ENCODE measurements at places on chromosomes 2 and 18.
A peak's percentile ranks its signal among the peaks of the same experiment; 100 is the strongest.

- no peak for DNase-seq
These were observed 188.2 kb downstream of the BCL2 start for GRCh38 chr18:63131106-63131958.

DNA sequence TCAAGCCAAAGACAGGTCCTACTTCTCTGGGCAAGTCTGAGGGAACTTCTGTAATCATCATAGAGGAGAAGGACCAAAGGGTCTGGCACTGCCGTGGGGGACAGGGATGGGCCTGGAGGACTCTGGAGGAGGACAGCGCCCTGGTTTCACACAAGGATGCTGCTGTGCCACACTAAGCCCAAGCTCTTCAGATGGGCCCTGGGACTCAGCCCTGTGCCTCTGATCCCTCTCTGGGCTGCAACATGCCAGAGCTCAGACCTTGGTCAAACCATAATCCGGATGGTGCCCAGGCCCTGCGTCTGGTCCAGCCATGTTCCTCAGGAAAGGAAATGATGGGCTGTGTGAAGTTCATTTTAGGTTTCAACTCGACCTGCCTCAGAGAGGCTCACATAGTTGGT, 222.0 kb upstream of the COPS8 start:
- DNase-seq, result no peak

DNA sequence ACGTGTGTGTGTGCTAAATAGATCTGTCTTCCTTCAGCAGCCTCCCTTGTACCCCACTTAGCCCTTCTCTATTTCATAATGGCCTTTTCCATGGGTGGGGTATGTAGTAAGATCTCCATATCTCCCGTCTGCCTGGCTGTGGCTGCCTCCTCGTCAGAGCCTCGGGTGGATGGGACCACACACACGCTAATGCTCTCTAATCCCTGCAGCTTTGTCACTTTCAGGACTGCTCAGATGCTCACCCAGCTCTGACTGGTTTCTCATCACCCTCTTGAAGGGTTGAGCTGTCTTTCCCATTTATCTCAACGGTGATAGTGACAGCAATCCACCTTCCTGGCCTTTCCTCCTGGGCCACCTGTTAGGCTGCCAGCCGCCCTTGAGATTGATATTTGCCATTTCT, 95.3 kb downstream of the DCC start:
- DNase-seq, result no peak

DNA sequence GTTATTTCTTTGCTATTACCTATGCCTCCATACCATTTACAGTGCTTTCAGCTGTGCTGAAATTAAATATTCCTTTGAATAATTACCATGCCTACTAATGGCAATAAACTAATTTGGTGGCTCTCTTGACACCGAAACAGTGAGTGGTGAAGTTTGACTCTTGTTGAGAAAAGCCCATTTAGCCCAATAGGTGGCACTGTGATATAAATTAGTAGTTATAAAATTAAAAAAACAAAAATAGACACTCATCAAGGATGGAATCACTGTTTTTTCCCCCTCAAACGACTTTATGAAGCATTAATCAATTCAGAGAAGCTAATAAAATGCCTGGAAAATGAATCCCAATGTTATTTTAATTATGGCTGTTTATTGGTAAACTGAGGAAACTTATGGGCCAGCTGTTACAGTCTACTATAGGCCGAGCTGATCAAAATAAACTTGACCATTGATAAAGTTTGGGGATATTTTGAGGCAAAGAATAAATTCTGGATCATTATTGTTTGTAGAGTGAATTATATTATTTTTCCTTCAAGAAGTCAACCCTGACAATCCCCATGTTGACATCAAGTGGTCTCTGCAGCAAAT, 339.6 kb downstream of the TRIB2 start:
- DNase-seq, result peak; percentile 25

- peak; percentile 23 for DNase-seq
These were observed 2.5 kb downstream of the ATP9B start for GRCh38 chr18:79071503-79072210.

DNA sequence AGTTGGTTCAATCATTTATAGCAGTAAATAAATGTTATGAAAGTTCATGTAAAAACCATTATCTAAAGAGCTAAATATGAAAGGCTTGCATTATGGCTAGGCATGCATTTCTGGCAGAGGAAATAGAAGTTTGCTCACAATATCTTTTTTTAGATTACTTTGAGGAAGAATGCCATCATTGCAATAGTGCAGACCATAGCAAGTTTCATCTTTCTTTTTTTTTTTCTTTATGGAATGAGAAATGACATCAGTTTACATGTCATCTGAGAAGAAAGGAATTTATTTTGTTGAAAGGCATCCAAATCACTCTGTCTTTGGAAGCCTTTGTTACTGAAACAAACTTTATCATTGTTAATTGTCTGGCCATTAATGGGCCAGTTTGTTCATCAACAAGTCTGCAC, 74.5 kb upstream of the NCKAP5 start:
- no peak for DNase-seq

DNA sequence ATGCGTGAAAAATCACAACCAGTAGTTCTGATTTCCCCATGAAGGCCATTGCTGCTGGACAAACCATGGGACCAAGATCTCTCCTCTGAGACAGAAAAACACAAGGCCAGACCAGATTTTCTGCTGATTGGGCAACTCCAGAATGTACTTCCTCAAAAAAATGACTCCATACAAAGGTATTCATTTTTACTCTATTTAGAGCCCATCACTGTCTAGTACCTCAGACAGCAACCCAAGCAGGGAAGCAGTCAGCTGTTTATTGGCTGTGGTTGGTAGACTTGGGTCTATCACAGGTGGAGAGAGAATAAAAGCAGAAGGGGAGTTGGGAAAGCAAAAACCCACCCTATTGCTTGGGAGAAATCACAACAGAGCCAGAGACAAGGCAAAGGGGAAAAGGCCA, 219.9 kb downstream of the PIK3C3 start:
- no peak for DNase-seq

GRCh38 chr2:66457545-66457944, 22.6 kb downstream of the MEIS1 start:
- peak; percentile 4 for DNase-seq

- DNase-seq, result peak; percentile 7
These were observed 52.8 kb downstream of the SLC35F5 start for GRCh38 chr2:113703386-113704299.

- DNase-seq, result no peak
These were observed 84.4 kb upstream of the ZCCHC2 start for GRCh38 chr18:62438402-62438801.

DNA sequence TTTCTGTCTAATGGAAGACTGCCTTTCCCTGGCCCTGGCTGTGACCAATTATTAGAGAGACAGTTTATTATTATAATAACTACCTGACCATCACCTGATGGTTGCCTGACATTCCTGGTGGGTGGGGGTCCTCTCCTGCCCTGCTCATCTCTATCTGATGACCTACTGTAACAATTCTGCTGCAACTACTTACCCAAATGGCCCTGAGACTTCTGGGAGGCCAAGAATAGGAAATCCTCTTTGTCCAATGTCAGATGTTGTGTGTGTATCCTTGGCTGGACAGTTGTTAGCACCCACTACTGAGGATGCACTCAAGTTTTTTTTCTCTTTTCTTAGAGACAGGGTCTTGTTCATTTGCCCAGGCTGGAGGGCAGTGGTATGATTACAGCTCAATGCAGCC, 110.3 kb downstream of the DDX1 start:
- no peak for DNase-seq

DNA sequence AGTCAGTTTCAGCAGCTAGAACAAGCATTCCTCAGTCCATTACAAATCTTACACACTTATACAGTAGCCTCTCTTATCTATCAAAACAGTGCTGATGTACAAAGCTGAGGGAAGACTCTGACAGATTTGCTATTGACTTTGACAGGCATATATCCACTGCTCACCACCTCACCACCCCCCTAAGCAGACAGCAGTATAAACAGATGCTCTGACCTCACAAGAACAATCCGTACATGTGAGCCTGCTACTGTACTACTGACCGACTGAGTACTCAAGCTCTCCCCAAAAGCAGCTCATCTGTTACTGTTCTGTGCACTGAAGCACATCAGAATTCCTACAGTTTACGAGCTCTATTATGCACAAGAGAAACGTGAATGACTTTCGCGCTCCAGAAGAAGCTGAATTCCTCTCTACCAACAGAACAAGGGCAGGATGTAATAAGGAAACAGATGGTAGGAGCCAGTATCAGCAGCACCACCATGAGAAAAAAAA, 95.6 kb upstream of the PDE1A start:
- DNase-seq, result peak; percentile 90

DNA sequence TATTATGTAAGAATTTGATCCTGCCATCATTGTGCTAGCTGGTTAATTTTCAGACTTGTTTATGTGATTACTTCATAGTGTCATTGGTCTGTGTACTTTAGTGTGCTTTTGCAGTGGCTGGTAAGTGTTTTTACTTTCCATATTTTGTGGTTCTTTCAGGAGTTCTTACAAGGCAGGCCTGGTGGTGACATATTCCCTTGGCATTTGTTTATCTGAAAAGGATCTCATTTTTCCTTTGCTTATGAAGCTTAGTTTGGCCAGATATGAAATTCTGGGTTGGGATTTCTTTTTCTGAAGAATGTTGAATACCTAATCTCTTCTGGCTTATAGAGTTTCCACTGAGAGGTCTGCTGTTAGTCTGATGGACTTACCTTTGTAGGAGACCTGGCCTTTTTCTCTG, 72.8 kb upstream of the MC4R start:
- DNase-seq, result no peak

DNA sequence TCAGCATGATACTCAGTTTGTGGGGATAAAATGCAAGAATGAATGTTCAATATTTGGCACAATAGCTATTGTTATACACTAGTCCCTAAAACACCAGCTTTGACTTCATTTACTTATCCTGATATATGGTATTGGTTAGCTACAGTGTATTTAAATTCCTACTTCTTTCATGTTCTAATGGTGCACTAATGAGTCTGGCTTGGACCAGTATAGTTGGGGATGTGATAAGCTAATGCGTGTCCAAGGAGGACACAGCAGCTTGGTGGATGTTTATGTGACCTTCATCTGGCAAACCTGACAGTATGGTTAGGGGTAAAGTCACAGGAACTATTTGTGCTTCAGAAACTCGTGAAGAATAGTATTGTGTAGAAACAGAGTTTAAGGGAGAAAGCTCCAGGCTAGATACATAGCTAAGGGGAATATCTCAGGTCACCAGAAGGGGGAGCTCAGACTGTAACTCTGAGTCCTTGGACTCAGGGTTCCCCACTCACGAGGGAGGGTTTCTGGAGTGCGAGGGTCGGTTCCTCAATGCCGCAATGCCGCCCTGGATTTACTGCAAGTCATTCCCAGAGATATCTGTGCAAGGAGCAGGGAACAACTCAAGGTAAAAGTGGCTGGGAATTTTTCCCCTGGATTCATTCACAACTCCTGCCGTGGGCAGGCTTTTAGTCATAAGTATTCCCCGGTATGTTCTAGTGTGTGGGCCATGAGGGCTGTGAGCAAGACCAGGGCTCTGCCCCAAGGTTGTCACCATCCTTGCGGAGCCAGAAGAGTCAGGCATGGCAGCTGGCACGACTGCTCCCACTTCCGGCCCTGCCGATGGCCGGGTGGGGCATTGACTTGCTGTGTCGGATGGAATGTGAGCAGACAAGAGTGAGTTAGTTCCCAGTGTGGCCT, 14.5 kb downstream of the IL1R2 start:
- no peak for DNase-seq

- DNase-seq, result no peak
These were observed 32.6 kb downstream of the VIT start for GRCh38 chr2:36729067-36729466.

GRCh38 chr2:157928372-157928771, 52.2 kb upstream of the ACVR1 start:
- DNase-seq, result no peak

DNA sequence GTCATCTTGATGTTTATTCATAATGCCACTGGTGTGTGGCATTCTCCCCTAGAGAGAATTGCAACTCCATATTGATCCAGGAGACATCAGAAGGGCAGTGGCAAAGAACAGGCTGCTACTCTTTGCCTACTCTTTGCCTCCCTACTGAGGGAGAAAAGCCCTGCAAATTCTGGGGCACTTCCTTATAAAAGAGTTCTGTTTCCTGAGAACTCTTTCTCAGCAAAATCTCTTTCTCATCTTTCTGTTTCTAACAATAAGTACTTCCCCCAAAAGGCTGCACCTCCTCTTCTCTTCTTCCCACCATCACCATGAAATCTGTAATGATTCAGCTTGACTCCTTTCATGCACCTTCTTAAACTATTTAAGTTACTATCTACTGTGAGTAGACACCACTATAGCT, 270.3 kb downstream of the MREG start:
- no peak for DNase-seq

- peak; percentile 23 for DNase-seq
These were observed 191.9 kb downstream of the MYO3B start for GRCh38 chr2:170369894-170370293.

GRCh38 chr2:230343747-230344146, 16.8 kb downstream of the SP140L start:
- DNase-seq, result no peak

DNA sequence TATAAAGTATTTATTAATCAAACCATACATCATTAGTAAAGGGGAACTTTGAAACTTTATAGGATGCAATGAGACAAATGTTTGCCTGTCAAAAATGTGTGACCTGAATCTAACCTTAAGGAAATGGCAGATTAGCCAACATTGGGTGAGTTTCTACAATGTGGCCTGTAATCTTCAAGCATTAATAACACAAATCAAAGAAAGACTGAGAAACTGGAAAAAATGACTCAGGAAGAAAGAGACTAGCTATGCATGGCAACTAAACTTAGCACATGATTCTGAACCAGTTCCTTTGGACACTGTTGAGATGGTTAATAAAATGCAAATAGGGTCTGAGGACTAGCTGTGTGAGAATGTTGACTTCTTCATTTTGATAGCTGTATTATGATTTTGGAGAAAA, 628.6 kb upstream of the ID2 start:
- DNase-seq, result no peak

GRCh38 chr2:40725040-40725439, 273.1 kb upstream of the SLC8A1 start:
- no peak for DNase-seq

DNA sequence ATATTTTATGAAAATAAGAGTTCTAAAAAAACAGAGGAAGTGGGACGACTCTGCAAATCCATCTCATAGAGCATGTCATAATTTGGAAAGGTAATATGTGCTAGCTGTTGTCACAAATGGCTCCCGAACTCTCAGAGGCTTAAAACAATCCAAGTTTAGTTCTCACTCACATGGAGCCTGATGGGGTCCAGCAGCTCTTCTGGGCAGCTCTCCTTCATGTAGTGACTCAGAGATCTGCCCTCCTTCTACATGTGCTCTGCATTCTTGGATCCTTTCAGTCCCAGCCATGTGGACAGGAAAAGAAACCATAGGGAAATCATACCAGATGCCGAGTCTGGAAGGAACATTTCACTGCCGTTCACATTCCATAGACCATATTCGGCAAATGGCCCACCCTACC, 180.1 kb upstream of the APCDD1 start:
- no peak for DNase-seq

- DNase-seq, result no peak
These were observed 70.2 kb upstream of the RALBP1 start for GRCh38 chr18:9405130-9405529.

GRCh38 chr2:17422061-17422460, 96.2 kb downstream of the RAD51AP2 start:
- no peak for DNase-seq

- DNase-seq, result no peak
These were observed 1.3 kb downstream of the EML6 start for GRCh38 chr2:54724560-54725342.
